NCI-H1694 treated with DMSO at 0.1 percent for 48 hours (cell line): ENCODE measurements at places on chromosomes 5 and 9.

DNA sequence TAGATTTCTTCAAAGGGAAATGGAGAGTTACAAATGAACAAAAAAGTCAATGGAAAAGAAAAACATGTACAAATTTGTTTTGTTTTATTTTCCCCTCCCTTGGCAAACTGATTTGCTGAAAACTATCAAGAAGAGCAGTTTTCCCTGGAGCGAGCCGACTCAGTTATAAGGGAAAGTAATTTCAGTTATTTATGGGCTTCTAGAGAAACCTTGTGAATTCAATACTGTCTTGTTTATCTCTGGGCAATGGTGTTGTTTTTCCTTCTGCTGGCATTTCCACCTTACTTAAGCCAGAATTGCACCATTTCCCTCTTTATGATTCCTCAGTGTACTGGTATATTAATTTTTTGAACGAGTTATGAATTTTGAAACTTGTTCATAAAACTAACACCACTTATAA lies 1163.6 kb downstream of the CDH12 start:
- no peak for DNase-seq

DNA sequence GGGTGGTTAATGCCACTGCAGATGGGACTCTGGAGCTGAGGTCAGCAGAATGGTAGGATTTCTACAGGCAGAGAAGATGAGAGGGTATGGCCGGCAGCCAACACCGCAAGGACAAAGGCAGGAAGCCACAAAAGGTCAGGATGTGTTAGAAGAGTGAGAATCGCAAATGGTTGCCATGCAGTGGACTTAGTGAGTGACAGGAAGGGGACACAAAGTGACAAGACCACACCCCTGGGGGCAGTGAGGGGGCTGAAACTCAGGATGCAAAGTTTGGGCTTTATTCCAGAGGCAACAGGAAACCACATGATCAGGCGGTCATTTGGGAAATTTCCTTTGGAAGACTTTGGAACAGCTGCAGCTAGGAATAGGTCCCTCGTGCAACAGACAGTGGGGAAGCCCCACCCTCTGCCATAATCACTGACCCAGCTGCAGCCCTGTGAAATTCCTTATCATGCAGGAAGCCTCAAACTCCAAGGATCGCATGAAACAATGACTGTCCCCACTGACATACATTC lies 14.2 kb upstream of the CCDC180 start:
- DNase-seq: no peak

GRCh38 chr5:151023651-151024050 lies 3.3 kb downstream of the GPX3 start:
- no peak for DNase-seq

- no peak for DNase-seq
Observed at GRCh38 chr5:81819556-81820317, 68.8 kb upstream of the SSBP2 start.

DNA sequence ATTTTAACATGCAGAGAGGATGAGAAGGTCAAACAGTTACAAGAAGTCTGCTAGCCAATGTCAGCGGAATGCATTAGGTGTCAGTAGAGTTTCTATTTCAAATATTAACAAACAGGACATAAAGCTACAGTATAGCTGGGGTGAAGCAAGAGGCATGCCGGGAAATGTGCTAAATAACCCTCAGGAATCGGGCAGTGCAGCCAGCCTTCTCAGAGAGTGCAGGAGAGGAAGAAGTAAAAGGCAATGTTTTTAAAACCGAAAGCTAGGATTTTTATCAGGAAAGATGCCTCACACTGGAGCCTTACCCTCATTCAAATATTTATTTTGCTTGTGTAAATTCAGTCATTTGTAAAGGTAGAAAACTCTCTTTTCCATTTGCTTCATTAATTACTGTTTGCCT lies 59.1 kb upstream of the SH3GL2 start:
- DNase-seq: no peak

DNA sequence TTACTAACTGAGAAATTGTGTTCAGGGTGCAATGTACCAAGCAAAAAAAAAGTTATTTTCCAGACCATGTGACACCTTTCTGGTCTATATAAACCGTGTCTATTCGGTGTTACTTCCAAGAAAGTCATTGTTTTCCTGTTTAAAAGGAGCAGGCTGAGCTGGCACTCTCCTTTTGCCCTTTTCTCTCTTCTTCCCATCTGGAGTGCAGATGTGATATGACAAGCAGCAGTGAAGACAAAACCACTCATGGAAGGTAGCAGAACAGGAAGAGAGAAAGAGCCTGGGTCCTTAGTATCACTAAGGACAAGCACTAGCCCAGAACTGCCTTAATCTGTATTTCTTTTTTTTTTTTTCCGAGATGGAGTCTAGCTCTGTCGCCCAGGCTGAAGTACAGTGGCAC lies 25.6 kb downstream of the LYRM7 start:
- DNase-seq: no peak

GRCh38 chr5:170336065-170336464 lies 38.5 kb upstream of the LCP2 start:
- no peak for DNase-seq

DNA sequence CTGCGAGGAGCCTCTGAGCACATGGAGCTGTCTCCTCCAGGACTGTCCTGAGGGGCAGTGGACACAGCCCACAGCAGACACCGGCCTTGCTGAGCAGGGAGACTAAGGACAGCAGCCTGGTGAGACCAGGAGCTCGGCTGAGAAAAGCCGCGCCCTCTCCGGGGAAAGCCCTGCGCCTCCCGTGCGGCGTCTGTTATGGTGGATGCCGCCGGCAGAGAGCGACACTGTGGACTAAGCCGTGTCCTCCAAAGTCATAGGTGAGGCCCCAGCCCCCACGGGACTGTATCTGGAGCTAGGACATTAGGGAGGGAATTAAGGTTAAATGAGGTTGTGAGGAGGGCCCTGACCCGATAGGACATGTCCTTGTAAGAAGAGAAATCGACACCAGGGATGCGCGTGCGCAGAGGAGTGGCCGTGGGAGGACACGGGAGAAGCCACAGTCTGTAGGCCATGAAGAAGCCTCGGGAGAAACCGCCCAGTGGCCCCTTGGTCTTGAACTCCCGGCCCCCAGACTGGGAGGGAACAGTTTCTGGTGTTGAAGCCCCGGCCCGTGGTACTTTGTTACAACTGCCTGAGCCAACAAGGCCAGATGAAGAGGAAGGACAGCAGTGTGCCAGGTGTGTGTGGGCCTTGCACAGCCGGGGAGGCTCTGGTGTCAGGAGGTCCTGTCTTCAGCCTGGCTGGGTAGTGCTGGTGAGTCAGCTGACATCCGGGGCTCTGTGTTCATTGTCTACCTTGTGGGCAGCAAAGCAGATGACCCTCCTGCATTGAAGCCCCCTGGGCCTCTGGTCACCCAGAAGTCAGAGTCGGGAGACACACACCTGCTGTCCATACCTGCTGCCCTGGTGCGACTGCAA lies 22.1 kb downstream of the MRPL36 start:
- no peak for DNase-seq

DNA sequence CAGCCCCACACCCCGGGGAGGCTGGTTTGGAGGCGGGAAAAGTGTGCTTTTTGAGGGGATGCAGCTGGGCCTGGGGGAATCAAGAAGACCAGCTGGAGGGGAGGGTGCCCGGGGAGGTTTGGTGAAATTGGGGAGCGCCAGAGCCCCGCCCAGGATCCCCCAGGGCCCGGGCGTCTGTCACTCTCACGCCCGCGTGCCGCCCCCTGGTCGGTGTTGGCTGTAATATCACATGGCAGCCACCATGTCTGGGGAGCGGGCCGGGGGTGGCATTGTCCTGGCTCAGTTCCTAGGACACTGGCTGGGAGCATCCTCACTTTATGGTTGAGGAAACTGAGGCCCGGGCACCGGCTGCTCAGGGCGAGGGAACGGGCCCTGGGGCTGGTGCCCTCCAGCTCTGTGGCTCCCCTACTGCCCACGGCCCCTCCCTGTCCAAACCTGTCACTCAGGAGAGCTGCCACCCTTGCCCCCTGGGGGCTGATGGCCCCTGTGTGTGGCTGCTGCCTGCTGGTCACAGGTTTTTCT lies 27.5 kb downstream of the ASS1 start:
- no peak for DNase-seq

- DNase-seq: no peak
Observed at GRCh38 chr5:6197427-6197826, 180.9 kb downstream of the MED10 start.

GRCh38 chr5:95963650-95964410 lies 2.2 kb upstream of the ELL2 start:
- no peak for DNase-seq

GRCh38 chr5:81344736-81345135 lies 43.3 kb downstream of the ZCCHC9 start:
- DNase-seq: no peak

DNA sequence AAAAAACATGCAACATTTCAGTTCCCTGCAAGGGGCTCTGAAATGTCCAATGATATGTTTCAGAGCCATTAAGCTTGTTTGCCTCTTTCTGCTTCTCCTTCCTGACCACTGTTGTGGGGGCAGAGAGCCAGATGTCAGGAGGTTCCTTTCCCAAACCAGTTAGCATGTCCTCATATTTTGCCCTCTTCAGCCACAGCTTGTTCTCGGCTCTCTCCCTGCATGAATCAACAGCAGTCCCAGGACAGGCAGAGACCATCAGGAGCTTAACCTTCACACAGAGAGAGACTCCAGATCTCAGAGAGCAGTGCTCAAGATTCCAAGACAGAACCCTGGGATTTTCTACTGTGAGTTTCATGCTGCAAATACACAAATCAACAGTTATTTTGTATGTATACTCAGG lies 218.5 kb downstream of the COMMD10 start:
- DNase-seq: no peak

DNA sequence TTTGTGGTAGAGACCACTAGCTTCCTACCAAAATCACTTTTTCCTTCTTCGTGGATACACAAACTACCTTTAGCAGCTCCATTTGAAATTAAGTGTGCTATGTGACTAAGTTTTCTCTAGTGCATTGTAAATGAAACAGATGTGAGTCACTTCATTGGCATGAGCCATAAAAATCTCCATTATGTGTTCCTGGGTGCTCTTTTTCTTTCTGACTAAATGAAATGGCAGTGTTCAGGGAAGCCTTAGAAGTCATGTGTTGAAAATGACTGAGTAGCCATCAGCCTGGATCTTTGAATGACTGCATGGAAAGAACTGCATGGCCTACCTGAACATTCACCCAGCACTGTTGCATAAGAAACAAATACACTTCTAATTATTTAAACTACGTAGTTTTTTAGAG lies 107.9 kb downstream of the NDUFAF2 start:
- no peak for DNase-seq

GRCh38 chr9:90020276-90020871 lies 415.6 kb downstream of the GADD45G start:
- no peak for DNase-seq

- no peak for DNase-seq
Observed at GRCh38 chr5:33764786-33765185, 127.0 kb downstream of the ADAMTS12 start.

DNA sequence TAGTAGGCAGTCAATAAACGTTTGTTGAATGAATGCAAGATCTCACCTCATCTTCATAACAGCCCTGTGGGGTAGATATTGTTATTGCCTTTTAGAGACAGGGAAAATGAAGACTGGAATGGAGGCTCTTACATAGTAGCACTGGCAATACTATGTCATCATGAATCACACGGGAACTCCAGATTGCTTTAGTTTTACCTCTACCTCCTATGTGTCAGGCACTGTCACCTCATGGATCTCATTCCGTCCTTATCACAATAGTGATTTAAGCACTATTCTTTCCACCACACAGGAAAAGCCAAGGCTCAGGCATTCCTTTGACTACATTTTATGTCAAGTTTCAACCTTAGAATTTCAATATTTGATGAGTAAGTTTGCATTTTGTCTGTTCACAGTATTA lies 2.9 kb upstream of the EPB41L4B start:
- no peak for DNase-seq

- no peak for DNase-seq
Observed at GRCh38 chr5:25641124-25641523, 996.3 kb upstream of the CDH10 start.

GRCh38 chr5:87137283-87137682 lies 130.4 kb upstream of the RASA1 start:
- DNase-seq: no peak

DNA sequence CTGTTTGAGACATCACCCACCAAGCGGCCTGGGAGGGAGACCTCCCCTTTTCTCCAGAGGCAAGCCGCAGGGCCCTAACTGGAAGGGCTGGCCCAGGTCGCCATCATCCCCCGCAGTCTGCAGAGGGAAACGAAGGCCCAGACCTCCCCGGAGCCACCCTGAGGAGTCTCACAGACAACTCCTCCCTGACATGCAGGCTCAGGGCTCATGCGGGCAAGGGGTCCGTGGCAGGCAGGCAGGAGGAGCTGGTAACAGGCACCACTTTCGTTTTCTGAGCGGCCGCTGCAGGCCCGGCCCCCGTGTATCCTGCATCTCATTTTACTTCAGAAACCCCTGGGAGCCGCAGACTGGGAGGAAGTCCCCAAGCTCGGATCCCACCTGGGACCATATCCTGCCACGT lies 192.0 kb upstream of the PPP1R26 start:
- no peak for DNase-seq

GRCh38 chr5:145921211-145921610 lies 15.2 kb upstream of the SH3RF2 start:
- DNase-seq: no peak

DNA sequence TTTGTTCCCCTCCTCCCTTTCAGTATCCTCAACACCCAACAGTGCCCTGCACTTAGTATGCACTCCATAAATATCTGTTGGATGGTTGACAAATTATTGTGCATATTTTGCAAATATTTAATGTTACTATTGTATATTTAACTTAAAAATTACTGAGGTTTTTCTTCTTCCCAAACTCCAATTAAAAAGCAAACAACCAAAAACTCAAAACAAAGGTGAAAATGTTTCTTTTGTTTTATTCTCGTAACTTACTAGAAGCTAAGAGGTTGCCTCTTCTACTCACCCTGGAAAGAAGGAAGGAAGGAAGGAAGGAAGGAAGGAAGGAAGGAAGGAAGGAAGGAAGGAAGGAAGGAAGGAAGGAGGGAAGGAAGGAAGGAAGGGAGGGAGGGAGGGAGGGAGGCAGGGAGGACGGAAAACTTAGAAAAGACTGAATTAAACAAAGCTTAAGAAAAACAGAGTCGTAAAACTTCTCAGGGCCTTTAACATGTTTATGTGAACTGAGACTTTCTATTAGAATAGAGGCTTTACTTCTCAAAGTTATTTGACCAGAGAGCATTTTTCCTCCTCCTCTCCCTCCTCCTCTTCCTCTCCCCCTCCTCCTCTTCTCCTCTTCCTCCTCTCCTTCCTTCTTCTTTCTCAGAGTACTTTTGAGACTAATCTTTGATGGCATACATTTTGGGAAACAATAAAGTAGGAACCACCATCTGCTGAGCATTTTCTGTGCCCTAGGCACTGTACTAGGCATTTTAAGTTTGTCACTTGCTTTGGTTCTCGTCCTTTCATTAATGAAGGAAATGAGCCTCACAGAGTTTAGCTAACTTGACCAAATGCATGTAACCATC lies 396.6 kb upstream of the WWC1 start:
- no peak for DNase-seq

GRCh38 chr5:123035918-123036390 lies 571 bp downstream of the PPIC start:
- no peak for DNase-seq

GRCh38 chr5:76473661-76474060 lies 70.6 kb downstream of the IQGAP2 start:
- no peak for DNase-seq

- no peak for DNase-seq
Observed at GRCh38 chr5:40678026-40678425, 1.7 kb upstream of the PTGER4 start.
